CD4-positive, alpha-beta T cell treated with Interleukin-6 at 100 ng/mL for 8 hours (primary cell): ENCODE measurements at places on chromosomes 7 and 10.

- DNase-seq: peak; percentile 13
These were observed 4.4 kb downstream of the ZNF655 start for GRCh38 chr7:99562832-99563231.

DNA sequence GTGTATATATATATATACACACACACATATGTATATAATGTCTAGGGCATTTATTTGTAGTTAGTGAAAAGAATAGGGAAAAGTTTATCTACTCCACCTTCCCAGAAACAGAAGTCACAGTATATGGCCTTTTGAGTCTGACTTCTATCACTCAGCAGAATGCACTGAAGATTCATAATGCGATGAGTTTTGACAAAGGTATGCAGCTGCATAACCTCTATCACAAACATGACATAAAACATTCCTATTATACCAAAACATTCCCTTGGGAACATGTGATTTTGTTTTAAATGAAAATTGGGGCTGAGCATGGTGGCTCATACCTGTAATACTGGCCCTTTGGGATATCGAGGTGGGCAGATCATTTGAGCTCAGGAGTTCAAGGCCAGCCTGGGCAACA is 137.3 kb upstream of the EEPD1 start:
- no peak for DNase-seq

DNA sequence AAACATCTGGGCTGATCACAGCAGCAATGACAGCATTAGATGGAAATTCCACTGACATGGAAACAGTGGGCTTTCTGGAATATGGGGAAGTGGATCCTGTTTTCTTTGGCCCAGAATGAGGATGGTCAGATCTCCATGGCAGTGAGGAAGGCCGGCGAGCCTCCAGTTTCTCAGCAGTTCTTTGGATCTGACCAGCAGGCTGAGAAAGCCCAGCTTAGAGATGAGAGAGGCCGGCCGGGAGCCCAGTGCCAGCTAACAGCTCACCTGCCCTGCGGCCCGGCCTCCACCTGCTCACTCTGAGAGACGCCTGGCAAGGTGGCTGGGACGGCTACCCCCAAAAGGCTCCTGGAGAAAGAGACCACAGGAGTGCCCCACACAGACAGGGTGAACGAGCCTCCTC is 24.2 kb downstream of the GPER1 start:
- no peak for DNase-seq

DNA sequence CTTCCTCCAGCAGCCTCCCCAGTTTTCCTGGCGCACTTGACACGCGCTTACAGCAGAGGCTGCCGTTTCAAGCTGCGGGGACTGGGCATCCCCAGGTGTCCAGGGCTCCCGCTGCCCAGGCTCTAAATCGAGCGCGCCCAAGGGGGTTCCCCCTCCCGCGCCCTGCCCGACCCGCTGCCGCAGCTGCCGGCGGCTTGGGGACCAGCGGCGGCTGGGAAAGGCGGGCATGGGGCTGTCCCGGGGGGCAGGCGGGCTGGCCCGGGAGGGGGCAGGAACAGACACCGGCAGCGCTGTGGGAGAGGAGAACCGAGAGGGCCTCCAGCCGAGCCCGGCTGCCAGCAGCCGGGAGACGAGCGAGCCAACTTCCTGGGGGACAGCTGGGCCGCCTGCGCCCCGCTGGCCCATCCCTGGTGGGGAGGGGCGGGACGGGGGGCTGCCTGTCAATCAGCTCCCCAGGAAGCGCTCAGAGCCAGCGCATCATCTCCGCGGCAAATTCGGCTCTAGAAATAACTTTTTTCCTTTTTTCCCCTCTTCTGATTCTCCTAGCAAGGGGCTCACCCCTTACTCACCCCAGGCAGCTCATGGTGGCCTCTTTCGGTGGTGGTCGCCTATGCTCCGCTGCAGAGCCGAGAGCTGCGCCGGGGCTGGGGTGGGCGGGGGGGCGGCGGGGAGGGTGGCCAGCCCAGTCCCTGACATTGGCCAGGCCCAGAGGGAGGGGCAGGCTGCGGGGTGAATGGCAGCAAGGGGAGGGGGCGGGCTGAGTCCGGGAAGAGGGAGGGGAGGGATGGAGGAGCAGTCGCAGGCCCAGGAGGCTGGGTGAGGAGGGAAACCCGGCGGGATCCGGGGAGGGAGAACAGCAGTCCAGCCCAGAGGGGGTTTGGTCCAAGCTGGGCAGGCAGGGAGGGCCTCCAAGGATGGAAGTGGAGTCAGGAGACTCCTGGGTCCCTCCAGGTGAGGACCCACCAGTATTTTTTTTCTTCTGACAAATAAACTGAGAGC is 14.7 kb downstream of the GRID2IP start:
- DNase-seq: no peak

DNA sequence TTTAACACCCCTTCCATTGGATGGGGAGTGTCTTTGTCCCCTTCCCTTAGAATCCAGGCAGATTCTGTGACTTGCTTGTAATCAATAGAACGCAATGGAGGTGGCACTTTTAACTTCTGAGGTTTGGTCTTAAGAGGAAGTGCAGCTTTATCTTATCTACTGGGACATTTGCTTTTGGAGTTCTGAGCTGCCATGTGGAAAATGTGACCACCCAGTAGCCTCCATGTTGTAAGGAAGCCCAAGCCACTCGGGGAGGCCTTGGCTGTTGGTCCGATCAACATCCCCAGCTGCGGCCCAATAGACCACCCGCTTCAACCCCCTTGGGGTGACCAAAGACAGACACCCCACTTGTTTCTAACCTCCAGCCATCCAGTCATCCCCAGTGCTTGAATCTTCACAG is 86.3 kb upstream of the FAM171A1 start:
- no peak for DNase-seq

DNA sequence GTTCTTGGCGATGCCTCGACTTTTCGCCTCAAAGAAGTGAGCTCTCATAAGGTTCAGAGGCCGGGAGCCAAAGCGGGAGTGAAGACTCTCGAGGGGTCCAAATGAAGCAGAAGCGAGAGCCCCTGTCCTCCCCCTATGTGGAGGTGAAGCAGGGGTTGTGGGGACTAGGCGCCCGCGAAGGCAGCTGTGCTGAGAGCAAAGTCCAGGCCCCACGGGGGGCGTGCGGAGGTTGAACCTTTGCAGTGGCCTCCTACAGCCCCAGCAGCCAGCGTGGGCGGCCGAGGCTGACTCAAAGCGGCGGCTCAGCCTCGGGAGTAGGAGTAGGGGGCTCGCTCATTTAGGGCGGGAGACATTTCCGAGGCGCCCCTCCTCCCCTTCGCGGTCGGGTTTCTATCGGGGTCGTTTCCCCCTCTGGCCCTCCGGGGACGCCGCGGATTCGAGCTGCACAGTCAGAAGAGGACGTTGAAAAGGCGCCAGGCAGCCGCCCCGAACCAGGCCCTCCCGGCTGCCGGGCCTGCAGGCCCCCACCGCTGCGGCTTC is 553 bp upstream of the ADD3 start:
- no peak for DNase-seq
